NCI-H1930 (cell line): ENCODE measurements at places on chromosomes 6 and 20.

DNA sequence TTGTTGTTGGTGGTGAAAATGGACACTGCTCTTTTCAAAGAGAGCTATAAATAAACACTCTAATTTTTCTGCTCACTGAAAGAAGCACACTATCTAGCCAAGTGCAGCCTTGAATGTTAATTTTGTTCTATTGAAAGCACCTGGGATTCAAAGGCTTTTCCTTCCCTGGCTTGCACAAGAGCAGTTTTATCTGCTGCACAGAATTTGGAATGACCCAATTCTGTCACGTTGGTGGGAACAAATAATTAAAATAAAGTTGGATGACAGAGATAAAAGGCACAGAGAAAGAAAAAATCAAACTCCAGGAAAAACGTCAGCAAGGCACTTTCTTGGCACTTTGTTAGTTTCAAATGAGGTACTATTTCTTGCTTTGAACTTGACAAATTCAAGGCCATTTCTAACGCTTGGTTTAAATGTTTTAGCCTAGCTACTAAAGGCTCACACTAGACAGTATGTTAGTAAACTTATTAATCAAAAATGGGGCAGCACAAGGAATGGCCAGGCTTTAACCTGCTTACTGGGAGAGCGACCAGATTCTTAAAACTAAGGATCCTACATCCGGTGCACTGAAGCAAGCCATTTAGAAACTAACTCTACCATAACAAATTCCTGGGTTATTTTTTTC, 145.5 kb upstream of the ARG1 start:
- DNase-seq, result no peak

DNA sequence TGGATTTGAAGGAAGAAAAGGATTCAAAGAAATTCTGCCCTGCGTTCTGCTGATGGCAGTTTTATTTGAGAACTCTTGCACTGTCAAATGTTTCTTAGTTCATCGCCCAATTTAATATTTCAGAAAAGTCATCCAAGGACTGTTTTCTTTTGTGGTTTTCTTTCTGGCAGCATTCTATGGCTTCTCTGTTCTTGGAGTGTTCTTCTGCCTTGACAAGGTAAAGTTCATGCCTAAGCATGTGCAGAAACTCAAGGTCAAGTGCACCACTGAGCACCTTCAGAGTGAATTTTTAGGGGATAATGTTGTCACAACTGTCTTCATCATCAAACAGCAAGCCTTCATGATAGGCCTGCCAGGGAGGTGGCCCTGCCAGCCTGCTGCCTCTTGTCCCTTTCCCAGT, 225.6 kb downstream of the PLCB1 start:
- no peak for DNase-seq

GRCh38 chr6:131197716-131198115, 62.4 kb downstream of the AKAP7 start:
- DNase-seq, result no peak

DNA sequence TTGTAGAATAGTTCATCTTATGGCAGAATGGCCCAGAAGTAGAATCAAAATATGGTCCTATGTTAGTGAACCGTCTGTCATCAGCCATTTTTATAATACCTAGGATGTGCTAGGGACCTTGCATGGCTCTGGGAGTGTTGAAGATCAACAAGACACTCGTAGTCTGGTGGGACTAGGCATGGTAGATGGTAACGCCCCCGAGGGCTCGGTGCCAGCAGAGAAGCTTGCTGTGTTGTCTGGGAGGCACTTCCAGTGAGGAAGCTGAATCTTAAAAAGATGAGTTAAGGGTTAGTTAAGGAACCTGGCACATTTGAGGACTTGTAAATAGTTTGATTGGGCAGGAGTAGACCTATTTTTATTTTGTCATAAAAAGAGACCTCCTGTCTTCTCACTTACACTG, 82.4 kb downstream of the MAP3K4 start:
- no peak for DNase-seq

- DNase-seq, result no peak
Observed at GRCh38 chr6:776528-776931, 83.6 kb upstream of the EXOC2 start.

DNA sequence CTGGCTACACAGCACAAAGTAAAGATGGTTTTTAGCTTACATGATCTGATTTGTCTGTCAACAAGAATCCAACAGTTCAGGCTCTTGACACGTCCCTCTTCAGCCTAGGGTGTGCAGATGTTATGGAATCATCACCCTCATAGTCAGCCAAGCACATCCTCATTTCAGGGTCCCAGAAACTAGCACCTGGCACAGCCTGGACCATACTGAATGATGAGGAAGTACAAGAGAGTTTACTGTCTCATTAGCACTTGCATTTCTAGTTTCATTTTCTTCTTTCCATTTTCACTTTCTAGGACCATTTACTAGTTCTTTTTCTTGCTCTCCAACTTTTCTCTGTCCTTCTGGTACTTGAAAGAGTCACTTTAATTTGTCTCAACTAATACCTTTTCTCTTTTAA, 6.5 kb downstream of the RIPOR2 start:
- DNase-seq, result no peak

DNA sequence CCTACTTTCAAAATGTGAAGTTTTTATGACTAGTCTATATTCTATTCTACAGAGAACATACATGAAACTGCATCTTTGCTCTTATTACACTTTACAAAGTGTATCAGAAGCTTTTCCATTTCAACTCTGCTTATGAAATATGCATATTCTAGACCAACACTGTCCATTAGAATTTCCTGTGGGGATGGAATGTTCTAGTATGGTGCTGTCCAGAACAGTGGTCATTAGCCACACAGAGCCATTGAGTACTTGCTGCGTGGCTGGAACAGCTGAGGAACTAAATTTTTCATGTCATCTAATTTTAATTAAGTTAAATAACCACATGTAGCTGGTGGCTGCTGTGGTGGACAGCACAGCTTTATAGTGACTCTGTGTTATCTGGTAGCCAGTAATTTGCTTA, 105.9 kb upstream of the PDE10A start:
- DNase-seq, result no peak

GRCh38 chr6:98514073-98514720, 320.2 kb upstream of the POU3F2 start:
- DNase-seq, result no peak

DNA sequence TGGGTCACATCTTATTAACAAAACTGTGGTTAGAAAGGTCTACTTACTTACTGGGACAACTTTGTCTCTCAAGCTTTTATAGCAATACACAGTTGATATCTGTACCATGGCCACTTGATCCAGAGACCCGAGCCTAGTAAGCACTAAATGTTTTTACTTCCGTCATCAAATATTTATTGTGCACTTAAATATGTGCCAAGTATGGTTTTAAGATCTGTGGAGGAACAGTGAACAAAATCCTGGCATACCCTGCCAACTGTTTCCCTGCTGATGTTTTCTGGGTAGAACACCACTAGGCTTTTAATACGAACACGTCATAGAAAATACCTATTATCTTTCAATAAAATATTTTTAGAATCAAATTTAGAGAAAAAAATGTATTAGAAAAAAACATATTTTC, 574.8 kb downstream of the HACE1 start:
- DNase-seq, result no peak

DNA sequence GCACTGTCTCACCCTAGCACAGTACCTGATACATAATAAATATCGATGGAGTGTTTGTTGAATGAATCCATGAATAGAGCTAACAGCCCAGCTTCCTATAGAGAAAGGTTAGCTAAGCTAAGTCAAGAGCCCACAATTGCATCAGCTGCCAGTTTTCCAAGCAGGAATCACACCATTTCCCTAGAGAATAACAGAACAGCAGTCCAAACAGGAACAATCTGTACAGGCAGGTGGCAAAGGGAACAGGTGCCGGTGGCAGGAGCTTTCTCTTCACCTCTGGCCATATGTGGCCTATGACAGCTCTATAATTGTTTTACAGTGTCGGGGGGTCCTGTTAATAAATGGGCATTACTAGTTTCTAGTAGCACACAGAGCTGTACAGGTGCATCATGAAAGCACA, 38.8 kb downstream of the ISM1 start:
- peak; percentile 67 for DNase-seq

DNA sequence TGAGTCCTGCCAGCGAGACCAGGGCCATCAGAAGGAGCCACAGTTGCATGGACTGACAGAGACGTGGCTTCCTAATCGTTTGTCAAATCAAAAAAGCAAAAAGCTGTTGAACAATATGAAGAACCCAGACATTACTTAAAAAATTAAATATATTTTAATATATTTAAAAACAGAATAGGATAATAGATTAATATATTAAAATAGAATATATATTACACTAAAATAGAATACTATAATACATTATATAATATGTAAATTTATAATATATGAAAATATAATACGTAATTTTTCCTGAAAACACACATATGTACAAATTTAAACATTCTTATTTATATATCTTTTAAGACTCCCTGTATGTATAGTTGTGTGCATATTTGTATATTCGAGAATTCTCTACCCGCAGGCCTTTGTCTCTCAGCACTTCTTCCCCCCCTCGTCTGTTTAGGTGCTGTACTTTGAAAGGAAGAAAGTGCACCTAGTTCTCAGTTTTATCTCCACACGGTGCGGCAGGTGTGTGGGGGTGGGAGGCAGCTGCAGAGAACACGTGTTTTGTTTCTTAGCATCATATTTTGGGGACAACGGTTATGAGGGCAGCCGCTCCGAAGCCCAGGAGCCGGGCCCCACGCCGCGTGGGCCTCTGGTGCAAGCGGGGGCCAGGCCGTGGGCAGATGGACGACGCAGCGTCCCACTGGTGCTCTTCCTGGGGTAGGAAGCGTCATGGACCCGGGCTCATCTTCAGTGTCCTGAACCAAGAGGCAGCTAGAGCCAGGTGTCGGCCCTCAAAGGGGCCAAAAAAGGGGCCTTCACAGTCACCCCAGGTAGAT, 72.2 kb upstream of the MPC1 start:
- DNase-seq, result no peak

DNA sequence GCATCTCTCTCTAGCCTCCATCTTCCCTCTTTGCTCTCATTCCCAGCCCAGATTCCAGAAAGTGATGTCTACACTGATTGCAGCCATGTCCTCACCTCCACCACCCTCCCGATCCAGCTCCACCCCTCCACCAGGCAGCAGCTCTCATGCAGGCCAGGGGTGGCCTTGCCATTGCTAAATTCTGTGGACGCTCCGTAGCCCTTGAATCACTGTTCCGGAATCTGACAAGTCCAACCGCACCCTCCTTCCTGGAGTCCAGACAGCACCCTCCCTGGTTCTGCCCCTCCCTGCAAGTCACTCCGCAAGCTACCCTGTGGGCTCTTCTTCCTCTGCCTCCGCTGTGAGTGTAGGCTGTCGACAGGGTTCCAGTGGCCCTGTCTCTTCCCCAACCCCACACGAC, 26.2 kb downstream of the TNXB start:
- no peak for DNase-seq

- no peak for DNase-seq
Observed at GRCh38 chr20:50551288-50551687, 41.1 kb downstream of the PTPN1 start.

DNA sequence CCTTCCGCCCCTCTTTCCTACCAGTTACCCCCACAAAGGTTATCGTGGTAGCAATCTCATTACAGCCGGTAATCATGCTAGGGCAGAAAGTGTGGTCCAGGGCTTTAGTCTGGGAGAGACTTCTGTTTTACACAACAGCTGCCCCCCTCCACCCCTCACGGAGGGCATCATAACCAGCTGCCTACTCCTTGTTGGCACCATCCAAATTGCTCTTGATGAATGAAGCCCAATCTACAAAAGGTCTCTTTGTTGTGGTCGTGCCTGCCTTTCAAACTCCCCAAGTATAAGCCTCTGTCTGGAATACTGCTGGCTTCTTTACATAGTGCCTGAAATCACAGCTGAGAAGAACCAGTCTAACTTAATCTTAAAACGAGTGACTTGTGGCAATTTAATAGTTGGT, 157.9 kb downstream of the INSM1 start:
- DNase-seq, result no peak

DNA sequence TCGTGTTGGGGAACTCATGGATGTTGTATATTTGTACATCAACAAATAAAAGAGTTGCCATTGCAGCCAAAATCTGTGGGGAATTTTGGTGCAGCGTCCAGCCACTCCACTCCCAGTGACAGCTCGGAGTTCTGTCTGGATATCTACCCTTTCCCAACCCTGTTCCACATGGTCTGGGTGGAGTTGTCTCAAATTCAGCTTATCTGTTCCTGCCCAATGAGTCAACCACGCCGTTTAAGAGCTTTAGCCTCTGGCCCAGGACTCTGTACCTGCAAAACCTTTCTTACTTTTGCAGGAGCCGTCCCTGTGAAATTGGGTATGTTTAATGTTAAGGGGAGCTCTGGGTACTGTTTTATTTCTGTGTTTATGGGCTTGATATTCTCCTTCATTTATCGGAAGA, 33.9 kb upstream of the OVOL2 start:
- no peak for DNase-seq

DNA sequence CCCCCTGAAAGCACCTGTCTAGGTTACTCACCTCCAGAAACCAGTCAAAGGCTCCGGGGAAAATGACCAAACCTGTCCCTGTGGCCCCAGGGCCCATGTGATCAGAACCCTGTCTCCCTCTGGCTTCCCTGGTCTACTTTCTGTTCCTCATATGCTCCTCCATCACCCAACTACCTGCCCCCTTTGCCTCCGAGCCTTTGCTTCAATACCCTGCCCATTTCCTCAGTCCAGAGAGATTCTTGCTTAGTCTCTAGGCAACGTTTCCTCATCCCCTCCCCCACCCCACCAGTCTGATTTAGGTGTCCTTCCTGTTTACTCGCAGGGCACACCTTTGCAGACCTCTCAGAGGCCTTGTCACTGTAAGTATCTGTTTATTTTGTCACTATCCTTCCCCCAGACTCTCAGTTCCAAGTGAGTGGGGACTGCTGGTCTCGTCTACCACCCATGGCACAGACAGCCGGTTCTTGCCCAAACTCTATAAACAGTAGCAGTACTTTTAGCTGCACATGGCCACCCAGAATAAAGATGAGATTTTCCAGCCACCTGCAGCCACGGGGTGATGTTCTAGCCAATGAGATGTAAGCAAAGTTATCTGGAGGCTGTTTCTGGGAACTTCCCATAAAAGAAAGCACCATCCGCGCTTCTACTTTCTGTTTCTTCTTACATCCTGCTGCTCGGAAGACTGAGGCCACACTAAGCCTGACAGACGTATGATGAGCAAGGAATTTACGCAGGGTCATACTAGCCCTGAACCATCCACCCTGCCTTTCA, 13.3 kb downstream of the ELOVL5 start:
- DNase-seq, result no peak

DNA sequence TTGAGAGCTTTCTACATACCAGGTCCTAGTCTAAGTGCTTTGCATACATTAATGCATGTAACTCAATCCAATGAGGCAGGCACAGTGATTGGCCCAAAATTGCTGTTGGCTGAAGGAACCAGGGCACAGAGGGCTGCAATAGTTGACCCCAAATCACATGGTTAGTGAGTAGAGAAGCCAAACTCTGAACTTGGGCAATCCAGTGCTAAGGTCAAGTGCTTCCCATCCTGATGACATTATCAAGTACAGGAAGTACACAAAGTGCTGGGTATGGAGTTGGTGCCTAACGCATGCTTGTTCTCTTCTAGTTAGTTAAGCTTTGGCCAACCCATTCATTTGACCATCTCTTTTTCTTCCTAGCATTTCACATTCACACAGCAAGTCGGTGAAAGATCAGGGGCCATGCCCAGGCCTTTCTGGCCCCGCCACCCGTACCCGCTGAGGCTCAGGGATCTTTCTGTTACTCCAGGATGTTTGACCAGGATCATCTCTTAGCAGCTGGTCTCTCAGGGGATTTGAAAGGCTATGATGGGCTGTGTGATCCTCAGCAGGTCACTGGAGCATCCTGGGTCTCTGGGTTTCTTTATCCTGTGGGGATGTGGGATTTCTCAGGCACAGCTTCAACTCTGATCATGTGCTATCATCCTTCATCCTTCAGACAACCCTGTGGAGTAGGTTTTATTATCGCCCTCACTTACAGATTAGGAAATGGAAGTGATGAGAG, 7.0 kb downstream of the KCNB1 start:
- no peak for DNase-seq
